ENCODE measurements at places on chromosomes 1 and 21.

DNA sequence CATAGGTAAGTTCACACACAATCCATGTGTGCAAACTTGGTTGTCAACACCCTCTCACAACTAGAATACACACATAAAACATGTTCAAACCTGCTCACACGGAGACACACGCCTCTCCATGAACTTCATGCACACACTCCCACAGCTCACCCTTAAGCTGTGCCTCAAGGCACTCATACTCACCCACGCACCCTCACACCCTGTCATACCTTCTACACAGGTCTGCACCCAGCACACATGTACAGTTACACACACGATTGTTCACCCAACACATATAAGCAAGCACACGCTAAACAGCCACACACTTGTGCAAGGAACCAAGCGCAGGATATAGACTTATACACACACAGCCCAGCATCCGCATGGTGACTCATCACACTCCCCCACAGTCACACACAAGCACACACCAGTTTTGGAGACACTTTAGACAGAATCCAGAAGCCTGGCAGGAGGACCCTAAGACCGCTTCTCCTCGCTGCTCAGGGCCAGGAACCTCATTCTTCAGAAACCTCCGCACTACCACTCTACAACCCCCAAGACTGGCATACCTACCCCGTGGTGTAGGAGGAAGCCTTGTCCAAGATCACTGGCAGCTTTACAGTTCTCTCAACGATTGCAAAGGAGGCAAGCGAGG, 58.7 kb upstream of the ZC3H12A start:
- no peak for DNase-seq

- no peak for DNase-seq
Measured at GRCh38 chr1:53625049-53625448, 113.9 kb downstream of the GLIS1 start.

DNA sequence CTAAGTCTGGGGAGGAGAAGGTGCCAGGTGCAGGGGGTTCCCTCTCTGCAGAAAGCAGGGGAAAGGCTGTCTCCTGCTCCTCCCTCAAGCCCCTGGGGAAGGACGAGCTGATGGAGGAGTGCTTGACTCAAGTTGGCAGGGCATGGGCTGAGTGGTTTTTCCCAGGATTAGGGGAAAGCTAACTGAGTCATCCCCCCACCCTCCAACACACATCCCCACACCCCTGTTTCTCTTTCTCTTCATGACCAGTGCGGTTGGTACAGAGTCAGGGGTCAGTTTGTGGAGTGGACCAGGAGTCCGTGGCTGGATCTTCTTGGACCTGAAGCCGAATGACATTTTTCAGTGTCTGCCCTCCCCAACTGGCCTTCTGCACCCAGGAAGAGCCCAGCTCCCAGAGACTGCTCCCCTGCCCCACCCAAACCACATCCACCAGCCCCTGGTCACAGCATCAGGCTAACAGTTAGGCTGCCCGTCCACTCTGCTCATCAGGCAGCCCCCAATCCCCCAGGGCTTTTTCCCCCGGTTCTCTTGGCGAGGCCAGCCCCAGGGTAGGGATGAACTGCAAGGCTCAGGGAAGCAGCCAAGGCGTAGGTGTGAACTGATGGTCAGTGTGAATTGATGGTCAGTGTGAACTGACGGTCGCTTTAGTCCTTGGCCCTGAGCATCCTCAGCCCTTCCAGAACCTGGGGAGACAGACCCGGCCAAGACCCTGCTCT, 81.0 kb downstream of the PAX7 start:
- DNase-seq: no peak

- peak; percentile 41 for DNase-seq
Measured at GRCh38 chr1:11320153-11320936, 47.3 kb downstream of the UBIAD1 start.

GRCh38 chr1:198750081-198750480, 111.2 kb downstream of the PTPRC start:
- no peak for DNase-seq

Measured in NCI-H446 (cell line).